Spinal cord (tissue), 10 donors: ENCODE measurements at places on chromosomes 7 and 10. TPM values are rescaled to one million over a fixed set of nuclear protein-coding genes. Genes with fewer than 3 reads are reported as not detected.

DNA sequence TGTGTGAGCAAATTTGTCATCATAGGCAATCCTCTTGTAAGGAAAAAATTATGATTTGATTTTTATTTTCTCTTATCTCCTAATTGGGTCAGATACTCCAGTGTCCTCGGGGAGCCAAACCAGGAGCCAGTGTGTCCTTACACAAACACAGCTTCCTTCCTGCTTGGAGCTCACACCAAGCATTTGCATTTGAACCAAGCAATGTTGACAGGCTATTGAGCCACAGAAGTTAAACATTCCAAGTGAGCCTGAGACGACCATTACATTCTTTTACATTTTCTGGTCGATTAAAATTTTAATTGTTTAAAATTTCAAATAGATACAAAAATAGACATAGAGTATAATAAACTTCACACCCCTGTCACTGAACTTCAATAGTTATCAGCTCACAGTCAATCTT, 194.8 kb downstream of the CFTR start:
- DNase-seq = no peak

The UCN3 gene
- total RNA-seq = 0.50 TPM

GRCh38 chr10:86785968-86786367, 29.5 kb downstream of the BMPR1A start:
- DNase-seq = no peak

DNA sequence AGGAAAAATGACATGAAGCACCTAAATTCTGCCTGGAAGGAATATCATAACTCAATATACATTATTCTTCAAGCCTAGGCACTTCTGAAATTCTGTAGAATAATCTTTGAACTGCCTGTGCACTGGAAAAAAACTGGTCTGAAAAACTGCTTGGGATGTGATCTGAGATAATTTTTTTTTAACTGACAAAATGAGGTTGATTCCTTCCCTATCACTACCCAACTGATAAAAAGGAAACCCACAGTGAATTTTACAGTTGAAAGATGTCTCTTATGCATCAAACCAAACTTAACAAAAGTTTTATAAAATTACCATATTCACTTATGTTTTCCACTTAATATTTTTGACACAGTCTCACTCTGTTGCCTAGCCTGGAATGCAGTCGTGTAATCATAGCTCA, 67.2 kb upstream of the FAM133B start:
- DNase-seq = no peak

DNA sequence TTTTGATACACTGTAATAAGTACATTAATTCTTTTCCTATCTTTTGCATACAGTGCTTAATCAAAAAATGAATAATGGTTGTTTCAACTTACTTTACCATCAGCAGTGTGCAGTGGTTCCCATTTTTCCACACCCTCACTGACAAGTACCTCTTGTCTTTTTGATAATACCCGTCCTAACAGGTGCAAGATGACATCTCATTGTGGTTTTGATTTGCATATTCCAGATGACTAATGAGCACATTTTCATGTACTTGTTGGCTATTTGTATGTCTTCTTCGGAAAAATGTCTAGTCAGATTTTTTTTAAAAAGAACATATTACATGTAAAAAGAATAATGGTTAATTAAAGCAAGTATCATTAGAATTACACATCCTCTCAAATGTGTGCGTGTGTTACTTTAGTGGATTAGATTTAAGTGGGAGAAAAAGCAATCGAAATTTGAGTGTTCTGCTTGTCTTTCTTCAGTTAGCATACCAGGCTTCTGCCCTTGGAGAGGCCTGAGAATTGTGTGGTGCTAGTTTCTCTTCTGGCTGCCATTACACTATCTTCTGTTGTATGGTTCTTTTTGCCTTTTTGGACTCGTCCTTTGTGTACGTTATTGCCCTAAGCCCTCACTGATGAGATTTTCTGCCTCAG, 291.2 kb downstream of the AUTS2 start:
- no peak for DNase-seq
